ENCODE measurements at places on chromosomes 5 and 9. TPM values are rescaled to one million over a fixed set of nuclear protein-coding genes. Genes with fewer than 3 reads are reported as not detected.

ANKRD18B gene
- 2.3 TPM for total RNA-seq

TRIM32 gene
- 21.4 TPM for total RNA-seq

IFNA21 gene
- not detected for total RNA-seq

SPATA31E1 gene
- total RNA-seq = not detected

FSTL4 gene
- total RNA-seq = not detected

NXNL2 gene
- 0.77 TPM for total RNA-seq

CDC42SE2 gene
- total RNA-seq = 13.7 TPM

PCDHB6 gene
- total RNA-seq = 0.16 TPM

LURAP1L gene
- 62.1 TPM for total RNA-seq

TSSK1B gene
- total RNA-seq = 0.16 TPM

SUSD3 gene
- 0.94 TPM for total RNA-seq
